ENCODE measurements at places on chromosomes 1 and 21.

DNA sequence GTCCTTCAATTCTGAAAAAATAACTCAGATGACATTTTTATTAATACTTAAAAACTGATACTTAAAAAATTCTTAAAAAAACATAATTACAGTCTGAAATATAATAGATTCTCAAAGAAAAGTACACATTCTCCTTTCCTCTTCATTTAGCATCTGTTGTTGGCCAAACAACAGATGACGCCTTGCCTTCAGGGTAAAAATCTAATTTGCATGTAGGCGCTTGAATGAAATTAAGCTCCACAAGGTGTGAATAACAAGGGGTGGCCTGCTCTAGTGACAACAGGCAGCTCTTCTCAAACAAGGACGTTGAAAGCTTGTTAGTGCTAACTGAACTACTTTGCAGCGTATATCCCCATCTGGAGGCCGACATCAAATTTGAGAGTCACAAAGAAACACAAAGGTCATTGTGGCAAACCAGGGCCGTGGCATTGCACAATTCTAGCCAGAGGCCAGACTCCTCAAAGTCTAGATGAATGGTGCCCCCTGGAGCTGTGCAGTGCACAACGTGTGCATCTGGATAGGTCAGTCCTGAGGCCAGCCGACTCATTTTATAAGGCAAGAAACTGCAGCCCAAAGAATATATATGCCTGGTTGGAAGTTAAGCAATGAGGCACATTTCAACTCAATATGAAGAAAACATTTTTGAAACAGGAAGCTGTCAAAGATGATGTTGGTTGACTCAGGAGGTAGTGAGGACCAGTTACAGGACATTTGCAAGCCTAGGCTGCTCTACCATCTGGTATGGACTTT, 459.2 kb upstream of the RUNX1 start:
- DNase-seq = peak; percentile 71

GRCh38 chr1:65494671-65495070, 74.2 kb downstream of the LEPR start:
- no peak for DNase-seq

DNA sequence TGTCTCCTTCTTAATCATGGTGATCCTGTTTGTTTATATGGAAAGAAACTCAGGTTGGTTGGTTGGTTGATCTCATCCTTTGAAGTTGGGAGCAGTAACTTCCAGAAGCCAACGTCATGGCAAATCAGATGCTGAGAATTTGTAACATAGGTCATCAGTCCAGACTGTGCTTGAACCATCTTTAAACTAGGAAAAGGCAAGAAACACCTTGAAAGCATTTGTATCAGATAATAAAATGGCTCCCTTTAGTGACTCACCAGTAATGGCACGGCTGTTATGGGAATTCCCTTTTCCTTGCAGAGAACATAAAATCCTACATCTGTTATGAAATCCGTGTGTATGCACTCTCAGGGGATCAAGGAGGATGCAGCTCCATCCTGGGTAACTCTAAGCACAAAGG, 58.1 kb downstream of the SERBP1 start:
- DNase-seq = no peak

DNA sequence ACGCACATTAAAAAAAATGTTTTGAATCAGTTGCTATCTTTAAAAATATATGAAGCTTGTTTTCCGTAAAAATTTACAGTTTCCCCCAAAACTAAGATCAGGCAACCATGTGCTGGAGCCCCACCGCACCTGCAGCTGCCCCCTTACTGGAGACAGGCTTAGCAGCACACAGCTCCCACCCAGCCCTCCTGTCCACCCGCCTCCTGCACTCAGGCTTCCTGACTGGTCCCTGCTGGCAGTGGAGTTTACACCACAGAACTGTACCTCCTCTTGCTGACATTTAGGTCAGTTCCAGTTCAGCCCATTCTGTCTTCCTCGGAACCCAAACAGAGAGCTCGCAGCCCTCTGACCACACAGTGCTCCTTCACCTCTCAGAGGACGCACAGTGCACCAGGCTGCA, 2.1 kb downstream of the GPR161 start:
- DNase-seq = no peak

DNA sequence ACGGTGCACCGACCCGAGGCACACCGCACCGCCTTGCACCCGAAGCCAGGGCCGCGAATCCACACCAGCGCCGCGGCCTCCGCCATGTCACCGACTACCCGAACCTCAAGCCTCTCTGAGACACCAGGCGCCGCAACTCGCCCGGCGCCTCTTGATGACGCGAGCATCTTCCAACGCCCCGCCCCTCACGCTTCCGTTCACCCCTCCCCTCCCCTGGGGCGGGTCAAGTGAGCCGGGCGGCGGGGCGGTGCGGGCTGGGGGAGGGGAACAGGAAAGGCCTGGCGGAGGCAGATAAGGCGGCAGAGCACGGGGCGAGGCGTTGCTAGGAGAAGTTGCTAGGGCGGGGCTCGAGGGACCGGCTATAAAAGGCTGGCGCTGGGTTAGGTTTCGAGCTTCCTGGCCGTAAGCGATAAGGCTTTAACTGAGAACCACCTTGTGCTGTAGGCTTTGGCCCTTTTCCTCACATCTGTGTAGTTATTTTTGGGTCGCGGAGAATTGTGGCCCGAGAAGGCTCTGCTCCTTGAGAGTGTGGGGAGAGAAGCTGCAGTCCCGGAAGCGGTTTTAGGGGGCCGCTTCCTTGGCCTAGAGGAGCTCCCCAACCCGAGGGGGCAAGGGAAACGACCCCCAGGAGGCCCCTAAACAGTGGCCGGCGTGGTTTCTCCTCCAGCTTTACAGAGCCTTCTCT, at the start of gene SDE2:
SDE2 (minus strand) TSS at position 117 of the 685 bp plus-strand sequence; CDS start at position 86, 31 bp downstream.
- DNase-seq = peak; percentile 99

DNA sequence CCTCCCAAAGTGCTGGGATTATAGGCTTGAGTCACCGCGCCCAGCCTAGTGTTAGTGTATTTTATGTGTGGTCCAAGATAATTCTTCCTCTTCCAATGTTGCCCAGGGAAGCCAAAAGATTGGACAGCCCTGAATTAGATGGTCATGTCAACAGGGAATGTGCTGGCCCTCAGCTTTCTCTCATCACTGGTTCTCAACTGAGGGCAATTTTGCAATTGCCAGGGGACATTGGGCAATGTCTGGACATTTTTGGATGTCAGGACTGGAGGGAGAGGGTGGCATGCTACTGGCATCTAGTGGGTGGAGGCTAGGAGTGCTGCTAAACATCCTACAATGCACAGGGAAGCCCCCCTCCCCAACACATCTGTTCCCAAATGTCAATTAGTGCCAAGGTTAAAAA, 95.0 kb downstream of the LAMC2 start:
- DNase-seq = no peak

DNA sequence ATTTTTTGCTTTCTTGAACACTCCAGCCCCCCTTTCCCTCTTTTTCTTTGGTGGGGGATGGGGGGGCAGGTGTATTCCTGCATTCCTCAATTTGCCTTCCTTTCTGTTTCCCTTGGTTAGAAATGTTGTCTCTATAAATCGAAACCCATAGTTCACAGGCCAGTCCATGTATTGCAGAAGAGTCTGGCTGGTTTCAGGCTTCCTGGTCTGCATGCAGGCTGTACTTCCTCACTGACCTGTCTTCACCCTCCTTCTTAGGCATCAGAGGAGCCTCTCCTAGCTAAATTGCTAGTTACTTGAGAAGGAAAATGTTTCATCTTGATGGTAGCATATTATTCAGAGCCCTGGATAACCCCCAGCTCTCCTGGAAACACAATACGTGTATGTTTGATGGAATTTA, 140.0 kb downstream of the SPATA46 start:
- no peak for DNase-seq

DNA sequence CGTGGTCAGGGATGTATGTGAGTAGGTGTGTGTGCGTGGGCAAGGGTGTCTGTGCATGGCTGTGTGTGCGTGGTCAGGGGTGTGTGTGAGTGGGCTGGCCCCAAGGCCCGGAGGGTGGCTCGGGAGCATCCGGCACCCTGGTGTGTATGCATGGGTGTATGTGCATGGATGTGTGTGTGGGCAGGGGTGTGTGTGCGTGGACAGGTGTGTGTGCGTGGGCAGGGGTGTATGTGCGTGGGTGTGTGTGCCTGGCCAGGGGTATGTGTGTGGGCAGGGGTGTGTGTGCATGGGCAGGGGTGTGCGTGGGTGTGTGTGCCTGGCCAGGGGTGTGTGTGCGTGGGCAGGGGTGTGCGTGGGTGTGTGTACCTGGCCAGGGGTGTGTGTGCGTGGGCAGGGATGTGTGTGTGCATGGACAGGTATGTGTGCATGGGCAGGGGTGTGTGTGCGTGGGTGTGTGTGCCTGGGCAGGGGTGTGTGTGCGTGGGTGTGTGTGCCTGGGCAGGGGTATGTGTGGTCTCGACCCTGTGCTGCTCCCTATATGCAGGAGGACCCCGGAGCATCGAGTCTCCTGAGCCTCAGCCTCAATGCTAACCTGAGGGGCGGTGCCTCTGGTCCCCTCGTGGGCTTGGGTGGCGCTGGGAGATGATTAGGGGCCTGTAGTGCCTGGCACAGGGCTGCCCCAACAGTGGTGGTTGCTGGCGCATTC, 16.3 kb downstream of the ARHGEF16 start:
- DNase-seq = no peak

GRCh38 chr1:67647036-67647798, 37.8 kb upstream of the GADD45A start:
- no peak for DNase-seq

- no peak for DNase-seq
Observed at GRCh38 chr1:223878598-223879325, 33.0 kb upstream of the TP53BP2 start.

DNA sequence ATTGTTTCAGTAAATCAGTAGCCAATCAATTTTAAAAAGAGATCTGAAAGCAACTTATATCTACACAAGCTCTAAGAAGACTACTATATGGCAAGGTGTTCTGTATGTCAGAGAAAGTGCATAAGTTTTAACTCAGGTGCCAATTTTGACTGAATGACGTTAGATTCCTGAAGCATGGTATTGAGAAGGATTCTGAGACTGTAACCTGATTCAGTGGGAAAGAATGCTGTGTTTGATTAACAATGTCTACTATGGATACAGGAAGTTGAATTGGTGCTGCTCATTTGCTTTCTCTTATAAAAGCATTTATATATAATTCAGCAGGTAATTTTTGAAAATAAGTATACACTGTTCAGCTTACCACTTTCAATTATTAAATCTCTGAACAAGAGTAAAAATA, 156.3 kb downstream of the PAPPA2 start:
- no peak for DNase-seq

- DNase-seq = no peak
Observed at GRCh38 chr1:177849130-177849529, 120.7 kb downstream of the SEC16B start.

DNA sequence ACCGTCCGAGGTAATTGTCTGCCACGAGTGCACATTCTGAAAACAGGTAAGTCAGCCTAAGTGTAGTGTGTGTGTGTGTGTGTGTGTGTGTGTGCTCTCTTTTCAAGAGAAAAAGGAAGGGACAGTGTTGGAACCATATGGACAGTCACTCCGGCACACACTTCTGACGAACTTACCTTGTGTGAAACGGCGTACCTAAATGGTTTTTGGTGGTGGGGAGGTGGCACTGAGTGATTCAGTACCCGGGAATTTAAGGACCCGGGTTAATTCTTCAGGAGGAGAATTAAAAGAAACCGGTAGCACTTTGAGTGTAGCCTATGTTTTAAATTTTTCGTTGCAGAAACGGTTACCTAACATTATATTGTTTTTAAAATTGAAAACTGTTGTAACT, 286 bp downstream of the ODR4 start:
- DNase-seq = no peak

DNA sequence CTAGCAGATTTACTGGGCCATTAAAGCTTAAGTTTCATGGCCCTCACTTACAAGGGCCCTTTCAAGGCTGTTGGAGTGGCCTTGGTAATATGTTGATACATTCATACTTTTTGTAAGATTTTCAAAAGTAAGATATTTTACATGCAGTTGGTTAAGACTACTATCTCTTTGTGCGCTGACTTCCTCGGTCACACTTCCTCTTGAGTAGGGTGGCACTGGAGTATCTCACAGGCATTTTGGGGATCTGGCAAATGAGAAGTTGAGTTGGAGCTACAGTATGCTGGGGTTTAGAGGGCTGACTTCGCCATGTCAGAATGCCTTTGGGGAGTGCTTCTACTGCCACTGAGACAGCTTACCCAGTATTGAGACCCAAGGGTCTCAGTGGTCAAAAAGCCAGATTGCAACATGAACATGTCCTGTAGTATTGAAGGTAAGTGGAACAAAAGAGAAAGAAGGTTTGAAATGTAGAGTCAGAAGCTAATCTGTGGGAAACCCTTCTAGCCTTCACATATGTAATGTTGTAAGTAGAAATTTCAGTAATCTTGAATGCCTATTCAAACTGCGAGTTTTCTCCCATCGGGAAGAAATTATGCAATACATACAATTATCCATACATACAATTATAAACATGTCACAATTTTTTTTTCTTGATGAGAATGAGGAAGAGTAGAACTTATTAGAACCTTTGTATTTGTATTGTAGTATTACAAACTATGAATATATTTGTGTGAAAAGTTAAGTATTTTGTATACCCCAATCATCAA, 32.3 kb upstream of the RALGPS2 start:
- no peak for DNase-seq
